ENCODE measurements at places on chromosomes 2 and 18.

GRCh38 chr2:67938053-67938452 is 124.8 kb downstream of the C1D start:
- DNase-seq, result no peak

DNA sequence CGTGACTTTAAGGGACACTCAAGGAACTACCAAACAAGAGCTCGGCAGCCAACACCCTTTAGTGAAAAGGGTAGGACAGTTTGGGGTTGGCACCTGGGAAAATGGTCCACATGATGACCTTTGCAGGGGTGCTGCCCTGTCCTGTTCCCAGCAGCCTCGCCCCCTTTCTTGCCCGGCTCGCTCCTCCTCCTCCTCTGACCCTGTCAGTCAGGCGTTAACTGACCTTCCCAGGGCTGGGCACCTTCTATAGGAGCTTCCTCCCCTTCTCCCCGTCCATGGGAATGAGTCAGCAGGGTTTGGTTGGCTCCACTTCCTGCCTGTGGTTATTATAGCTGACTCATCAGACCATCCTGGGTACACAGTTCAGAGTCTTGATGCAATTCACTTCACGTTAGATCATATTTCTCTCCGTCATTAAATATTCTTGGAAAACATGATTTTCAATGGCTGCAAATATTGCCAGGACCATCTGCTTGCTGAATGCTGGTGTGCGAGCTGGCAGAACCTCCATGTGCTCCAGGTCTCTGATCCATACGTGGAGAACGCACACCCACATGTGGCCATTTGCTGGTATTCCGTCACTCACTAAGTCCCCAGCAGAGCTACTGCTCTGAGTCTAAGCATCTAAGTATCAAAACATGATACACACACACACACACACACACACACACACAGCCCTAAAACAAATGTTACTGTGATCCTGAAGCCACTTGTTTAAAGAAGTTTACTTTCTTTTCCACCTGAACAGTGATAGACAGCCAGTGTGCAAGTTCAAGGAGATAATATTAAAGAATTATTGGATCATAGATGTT is 185.0 kb downstream of the ANAPC1 start:
- DNase-seq, result peak; percentile 36

DNA sequence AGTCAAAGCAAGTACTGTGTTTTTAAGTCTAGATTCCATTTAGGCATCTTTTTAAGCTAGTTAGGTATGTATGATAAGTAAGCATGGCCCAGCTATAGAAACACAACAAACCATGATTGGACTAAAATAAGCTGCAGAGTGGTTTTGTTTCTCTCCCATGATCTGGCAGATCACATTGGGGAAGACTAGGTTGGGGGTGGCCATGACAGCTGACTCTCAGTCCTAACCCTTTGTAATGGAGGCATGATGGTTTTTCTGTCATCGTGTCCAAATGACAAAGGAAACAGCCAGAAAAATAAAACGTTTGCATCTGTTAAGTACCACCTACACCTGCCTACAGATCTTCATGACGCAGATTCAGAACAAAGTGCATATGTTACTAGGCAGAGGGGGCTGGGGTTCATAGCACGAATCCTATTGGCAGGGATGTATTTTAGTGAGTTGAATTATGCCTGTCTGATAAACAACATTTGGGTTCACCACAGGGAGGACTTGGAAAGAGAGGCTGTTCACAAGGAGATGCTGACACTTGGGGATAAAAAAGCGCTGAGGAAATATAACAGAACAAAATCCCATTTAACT is 33.8 kb upstream of the GALNT5 start:
- DNase-seq, result no peak

DNA sequence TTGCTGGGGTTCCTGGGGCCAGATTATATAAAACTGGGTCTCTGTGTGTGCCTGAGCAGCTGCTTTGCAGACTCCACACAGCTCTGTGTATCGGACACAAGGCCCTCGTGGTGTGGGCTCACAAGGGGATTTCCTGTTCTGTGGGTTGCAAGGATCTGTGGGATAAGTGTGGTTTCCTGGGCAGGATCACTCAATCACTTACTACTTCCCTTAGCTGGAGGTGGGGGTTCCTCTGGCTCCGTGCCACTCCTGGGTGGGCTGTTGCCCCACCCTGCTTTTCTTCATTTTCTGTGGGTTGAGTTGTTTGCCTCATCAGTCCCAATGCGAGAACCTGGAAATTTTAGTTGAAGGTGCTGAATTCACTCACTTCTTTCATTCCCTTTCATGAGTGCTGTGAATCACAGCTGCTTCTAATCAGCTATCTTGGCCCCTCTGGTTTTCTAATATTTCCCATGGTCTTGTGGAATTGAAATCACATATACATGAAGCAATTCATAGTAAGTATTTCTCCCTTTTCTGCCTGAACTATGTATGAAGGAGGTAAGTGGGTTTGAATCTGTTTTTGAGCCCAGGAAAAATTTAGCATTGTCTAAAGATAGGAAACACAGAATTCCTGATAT is 196.3 kb downstream of the DCDC2C start:
- no peak for DNase-seq

DNA sequence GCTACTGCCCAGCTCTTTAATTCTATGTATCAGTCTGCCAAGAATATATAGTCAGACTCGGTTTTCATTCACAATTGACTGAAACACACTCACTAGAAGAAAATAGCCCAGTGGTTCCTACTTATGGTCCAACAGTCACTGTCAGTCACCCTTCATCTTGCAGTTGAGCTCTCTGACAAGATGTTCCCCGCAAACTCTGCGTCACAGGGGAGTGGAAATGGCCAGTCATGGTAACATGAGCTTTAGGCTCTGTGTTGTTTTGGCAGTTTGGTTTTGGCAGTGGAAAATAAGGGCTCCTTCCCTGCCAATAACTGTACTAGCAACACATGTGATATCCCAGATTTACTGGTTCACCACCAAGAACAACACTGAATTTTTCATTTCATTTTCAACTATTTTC is 122.5 kb downstream of the PRPF40A start:
- DNase-seq, result no peak

Measured in right lung (tissue), 10 donors.